ENCODE measurements at places on chromosomes 11 and 22.

DNA sequence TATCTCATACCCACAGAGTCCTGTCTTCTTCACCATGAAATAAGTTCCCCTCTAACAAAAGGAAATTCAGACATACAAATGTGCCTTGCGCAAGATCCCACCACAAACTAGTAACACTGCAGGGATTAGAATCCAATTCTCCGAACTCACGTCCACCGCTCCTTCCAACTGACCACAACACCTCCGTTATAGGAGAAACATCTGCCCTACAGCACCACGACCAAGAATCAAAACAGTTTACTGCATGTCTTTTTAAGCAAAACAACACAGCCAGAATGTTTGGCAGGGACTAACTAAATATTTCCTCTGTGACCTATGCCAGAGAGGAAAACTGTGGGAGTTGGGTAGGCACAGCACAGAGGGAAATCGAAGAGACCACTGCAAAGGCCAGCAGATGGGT is 72.7 kb upstream of the AKIP1 start:
- DNase-seq, result no peak

DNA sequence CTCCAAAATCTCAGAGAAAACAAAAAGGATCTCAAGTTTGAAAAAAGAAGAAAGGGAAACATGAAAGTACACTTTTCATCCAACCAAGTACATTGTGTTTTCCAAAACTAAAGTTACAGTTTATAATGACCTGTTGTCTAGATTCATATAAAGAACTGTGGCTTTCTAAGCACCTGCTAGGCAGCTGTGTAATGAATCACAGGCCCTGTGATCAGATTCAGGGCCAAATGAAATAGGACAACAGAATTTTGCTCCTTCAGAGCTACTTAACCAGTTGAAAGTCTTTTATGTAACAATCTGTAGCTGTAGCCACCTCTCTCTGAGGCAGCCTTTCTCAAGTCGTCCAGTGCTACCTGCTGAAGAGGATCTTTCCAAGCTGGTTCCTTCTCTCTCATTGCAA is 960.0 kb upstream of the RAG2 start:
- no peak for DNase-seq

DNA sequence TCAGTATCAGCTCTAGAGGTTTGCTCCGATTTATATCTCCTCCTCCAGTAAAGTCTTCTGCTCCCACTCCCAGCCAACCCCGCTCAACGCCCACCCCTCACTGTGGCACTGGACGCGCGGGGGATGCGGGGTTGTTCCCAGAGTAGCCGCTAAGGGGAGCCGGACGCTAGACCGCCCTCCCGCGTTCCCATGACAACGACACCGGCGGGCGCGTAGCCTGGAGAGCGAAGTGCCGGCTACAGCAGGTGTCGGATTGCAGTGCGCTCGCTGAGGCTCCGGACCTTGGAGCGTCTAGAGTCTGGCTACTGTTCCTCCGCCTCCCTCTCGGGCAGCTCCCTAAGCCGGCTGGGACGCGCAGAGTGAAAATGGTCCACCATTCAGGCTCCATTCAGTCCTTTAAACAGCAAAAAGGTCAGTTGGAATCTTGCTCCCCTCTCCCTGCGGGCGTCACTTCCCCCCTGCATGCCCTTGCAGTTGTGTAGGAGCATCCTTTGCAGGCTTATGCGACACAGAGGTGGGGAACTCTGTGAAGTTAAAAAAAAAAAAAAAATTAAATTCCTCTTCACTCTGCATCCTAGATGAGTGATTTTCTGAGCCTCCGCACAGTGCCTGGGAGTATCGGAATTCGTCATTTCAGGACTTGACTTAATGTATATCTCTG is at the start of gene ANO3:
ANO3 (plus strand) TSS at position 220 of the 661 bp plus-strand sequence; CDS start at position 366, 146 bp downstream.
- DNase-seq, result peak; percentile 55

- DNase-seq, result peak; percentile 74
Observed at GRCh38 chr11:9765320-9766101, 101.6 kb downstream of the SWAP70 start.

GRCh38 chr11:71340086-71340606 is 87.8 kb upstream of the SHANK2 start:
- no peak for DNase-seq

GRCh38 chr22:29883775-29884097 is 762 bp downstream of the MTMR3 start:
- no peak for DNase-seq

GRCh38 chr22:39448205-39449054 is 8.4 kb upstream of the MGAT3 start:
- no peak for DNase-seq

All from left renal cortex interstitium (tissue), 4 donors.